ENCODE measurements at places on chromosomes 3 and 15.

DNA sequence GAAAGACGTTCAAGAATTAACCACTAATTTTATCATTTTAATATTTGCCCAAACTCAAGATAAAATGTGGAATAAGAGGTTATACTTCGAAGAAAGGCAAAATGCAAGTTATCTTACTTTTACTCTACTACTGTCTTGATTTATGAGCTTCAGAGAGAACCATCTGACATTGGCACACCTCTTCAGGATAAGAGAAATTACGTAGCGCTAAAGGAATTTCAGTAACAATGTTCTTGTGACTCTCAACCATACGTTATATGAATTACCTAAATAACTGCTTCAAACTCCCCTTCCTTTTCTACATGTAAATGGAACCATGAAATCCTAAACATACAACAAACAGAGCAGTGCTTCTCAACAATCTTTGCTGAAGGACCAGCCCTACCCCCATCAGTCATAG is 96.8 kb downstream of the ZNF385D start:
- no peak for DNase-seq
- no peaks in the 10 kb centered on the region for H3K36me3 ChIP-seq
- no peaks in the 10 kb centered on the region for H3K27me3 ChIP-seq
- no peak overlapping the region for H3K4me3 ChIP-seq
- no peaks in the 10 kb centered on the region for H3K4me1 ChIP-seq
- H3K27ac ChIP-seq = no peak overlapping the region

GRCh38 chr15:42695527-42696071 is 41.3 kb downstream of the CDAN1 start:
- H3K4me3 ChIP-seq = no peak overlapping the region
- no peaks in the 10 kb centered on the region for H3K27me3 ChIP-seq
- no peaks in the 10 kb centered on the region for H3K4me1 ChIP-seq
- DNase-seq = no peak
- peaks cover 12% of the 10 kb centered on the region for H3K36me3 ChIP-seq
- H3K27ac ChIP-seq = no peak overlapping the region

DNA sequence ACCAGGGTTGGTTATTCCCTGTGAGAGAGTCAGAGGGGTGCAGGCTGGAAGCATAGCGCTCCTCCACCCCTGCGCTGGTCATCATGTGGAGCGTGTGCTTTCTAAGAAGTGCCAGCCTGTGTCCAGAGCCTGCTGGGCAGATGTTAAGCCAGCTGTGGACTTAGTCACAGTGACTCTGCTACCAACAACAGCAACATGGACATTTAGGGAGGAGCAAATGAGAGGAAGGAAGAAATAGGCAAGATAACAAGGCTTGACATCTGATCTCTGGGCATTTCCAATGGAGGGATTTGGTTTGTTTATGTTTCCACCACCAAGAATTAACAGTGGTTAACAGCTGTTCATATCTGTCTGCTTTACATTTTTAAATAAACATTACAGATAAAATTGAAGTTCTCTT is 36.4 kb upstream of the MYZAP start:
- no peak for DNase-seq
- H3K27ac ChIP-seq = no peak overlapping the region
- no peak overlapping the region for H3K4me3 ChIP-seq
- H3K4me1 ChIP-seq = peaks cover 6% of the 10 kb centered on the region

DNA sequence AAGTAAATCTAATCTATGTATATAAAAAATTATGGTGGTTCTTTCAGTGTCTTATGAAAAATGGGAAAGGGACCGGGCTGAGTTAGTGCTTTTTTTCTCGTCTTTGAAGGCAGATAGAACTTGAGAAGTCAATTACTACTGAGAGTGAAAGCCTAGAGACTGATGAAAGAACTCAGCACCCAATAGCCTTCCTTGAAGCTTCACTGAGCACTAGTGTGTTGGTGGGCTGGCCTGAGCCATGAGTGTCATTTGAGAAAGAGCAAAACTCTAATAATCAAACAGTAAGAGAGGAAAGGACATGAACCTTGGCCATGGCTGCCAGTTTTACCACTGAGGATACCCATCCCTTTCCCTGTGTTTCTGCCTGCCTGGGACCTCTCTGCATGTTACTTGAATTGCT is 428.3 kb upstream of the RASGRP1 start:
- no peak for DNase-seq
- H3K27ac ChIP-seq = no peak overlapping the region
- no peak overlapping the region for H3K4me3 ChIP-seq
- no peaks in the 10 kb centered on the region for H3K27me3 ChIP-seq

DNA sequence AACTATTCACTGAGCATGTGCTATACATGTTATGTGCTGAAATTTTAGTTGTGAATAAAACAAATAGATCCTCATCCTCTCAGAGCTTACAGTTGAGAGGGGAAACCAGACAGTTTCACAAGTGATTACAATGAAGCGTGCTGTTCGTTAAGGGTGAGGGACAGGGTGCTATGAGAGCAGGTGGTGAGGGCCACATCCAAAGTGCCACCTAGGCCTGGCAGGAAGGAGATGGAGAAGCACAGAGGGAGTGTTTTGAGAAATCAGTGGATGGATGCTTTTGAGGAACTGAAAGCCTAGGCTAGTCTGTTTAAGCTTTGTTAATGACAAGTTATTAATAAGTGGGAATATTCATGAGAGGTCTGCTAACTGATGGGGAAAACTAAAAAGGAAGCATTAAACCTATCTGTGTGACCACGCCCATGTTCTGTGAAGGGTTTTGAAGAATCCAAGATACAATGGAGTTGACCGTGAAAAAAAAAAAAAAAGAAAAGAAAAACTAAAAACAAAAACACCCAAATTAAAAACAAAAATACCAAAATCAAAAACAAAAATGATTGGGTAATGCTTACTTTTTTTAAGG is 7.3 kb downstream of the MCTP2 start:
- H3K36me3 ChIP-seq = no peaks in the 10 kb centered on the region
- no peaks in the 10 kb centered on the region for H3K4me1 ChIP-seq

GRCh38 chr15:65156692-65157091 is 23.1 kb upstream of the PDCD7 start:
- peaks cover 64% of the 10 kb centered on the region for H3K36me3 ChIP-seq
- no peaks in the 10 kb centered on the region for H3K27me3 ChIP-seq
- no peaks in the 10 kb centered on the region for H3K4me1 ChIP-seq
- H3K27ac ChIP-seq = no peak overlapping the region

All from H1 (cell line).